Cardiac septum (tissue), 1 donor: ENCODE measurements at places on chromosomes 6 and 20. TPM values are rescaled to one million over a fixed set of nuclear protein-coding genes. Genes with fewer than 3 reads are reported as not detected.

Gene FERMT1
- 0.54 TPM for total RNA-seq

Gene CLPSL1
- total RNA-seq = not detected

Gene ITPR3
- 6.9 TPM for total RNA-seq

Gene REM1
- 2.1 TPM for total RNA-seq

Gene ADGRF4
- not detected for total RNA-seq

Gene GSTA2
- not detected for total RNA-seq

Gene MYB
- total RNA-seq = 0.24 TPM

Gene TCF21
- 2.0 TPM for total RNA-seq

Gene TEAD3
- 63.3 TPM for total RNA-seq

Gene PTCRA
- not detected for total RNA-seq

Gene TREM2
- total RNA-seq = 1.1 TPM

Gene SPATS1
- total RNA-seq = not detected

Gene CD93
- total RNA-seq = 40.3 TPM

Gene LY86
- total RNA-seq = 1.9 TPM

Gene ASIP
- total RNA-seq = 10.5 TPM

Gene KCNS1
- 0.08 TPM for total RNA-seq

Gene WFDC12
- total RNA-seq = not detected

Gene ERVFRD-1
- total RNA-seq = not detected

Gene ADGRF1
- not detected for total RNA-seq

Gene KCNK17
- total RNA-seq = 0.38 TPM

Gene MRPS18B
- 96.1 TPM for total RNA-seq

Gene HLA-DMB
- total RNA-seq = 7.9 TPM

Gene KIZ
- total RNA-seq = 22.9 TPM

Gene ARMC12
- 0.22 TPM for total RNA-seq

Gene SLC35D3
- not detected for total RNA-seq

Gene PPP1R14C
- 91.5 TPM for total RNA-seq

Gene COL9A3
- 0.94 TPM for total RNA-seq

Gene DEF6
- 1.7 TPM for total RNA-seq

Gene SSTR4
- not detected for total RNA-seq

Gene ACTL10
- 0.46 TPM for total RNA-seq

Gene HLA-DOA
- 1.6 TPM for total RNA-seq

Gene NRSN1
- total RNA-seq = not detected

Gene CLPSL2
- total RNA-seq = not detected

Gene OPN5
- not detected for total RNA-seq

Gene MCCD1
- total RNA-seq = not detected

Gene BPIFB1
- total RNA-seq = not detected

Gene DEFB132
- not detected for total RNA-seq
